ENCODE measurements at places on chromosomes 4 and X. TPM values are rescaled to one million over a fixed set of nuclear protein-coding genes. Genes with fewer than 3 reads are reported as not detected.

Gene BMPR1B
- total RNA-seq = 7.1 TPM

DNA sequence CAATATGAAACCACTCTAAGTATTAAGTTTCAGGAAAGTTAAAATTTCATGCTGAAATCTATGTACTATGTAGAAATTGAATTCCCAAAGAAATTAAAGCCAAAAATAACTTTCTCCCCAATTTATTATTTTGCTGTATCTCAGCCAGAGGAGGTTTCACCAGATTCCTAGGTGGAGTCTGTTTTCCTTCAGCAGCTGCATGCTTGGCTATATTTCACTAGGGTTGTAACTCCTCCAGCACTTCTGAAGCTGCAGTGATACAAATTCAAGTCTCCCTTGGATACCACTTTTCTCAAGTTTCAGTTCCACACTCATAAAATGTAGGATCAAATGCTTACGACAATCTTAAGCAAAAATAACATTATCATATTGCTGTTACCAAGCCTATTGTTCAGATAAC, 41.2 kb upstream of the ZC4H2 start:
- no peaks in the 10 kb centered on the region for H3K36me3 ChIP-seq
- H3K27me3 ChIP-seq = no peaks in the 10 kb centered on the region
- H3K4me1 ChIP-seq = no peaks in the 10 kb centered on the region

DNA sequence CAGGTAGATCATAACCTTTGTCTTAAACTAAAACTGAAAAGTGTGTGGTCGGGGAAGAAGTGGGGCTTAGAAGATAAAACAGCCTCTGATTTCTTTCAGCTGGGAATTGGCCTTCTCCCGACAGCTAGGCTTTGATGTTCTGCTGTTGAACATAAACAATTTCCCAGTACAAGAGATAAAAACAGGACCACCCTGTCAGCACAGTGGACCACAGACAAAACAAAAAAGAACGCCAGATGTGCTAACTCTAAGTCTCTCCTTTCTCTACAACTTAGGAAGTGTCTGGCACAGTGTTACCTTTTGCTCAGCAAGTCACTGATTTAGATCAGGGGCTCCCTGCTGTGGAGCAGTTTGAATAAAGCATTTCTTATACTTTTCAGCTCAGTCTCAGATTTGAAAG, 87.5 kb upstream of the UXT start:
- H3K27ac ChIP-seq = no peak overlapping the region
- DNase-seq = no peak
- no peak overlapping the region for H3K4me3 ChIP-seq
- no peaks in the 10 kb centered on the region for H3K4me1 ChIP-seq
- H3K36me3 ChIP-seq = no peaks in the 10 kb centered on the region
- H3K27me3 ChIP-seq = peaks cover 4% of the 10 kb centered on the region

- no peaks in the 10 kb centered on the region for H3K4me1 ChIP-seq
- peaks cover 32% of the 10 kb centered on the region for H3K27me3 ChIP-seq
- H3K4me3 ChIP-seq = peak overlapping the region; percentile 62
- H3K27ac ChIP-seq = no peak overlapping the region
- H3K36me3 ChIP-seq = no peaks in the 10 kb centered on the region
- DNase-seq = peak; percentile 49
Observed at GRCh38 chr4:174154215-174154854, 129.1 kb downstream of the FBXO8 start.

GRCh38 chrX:136899221-136899620, 18.7 kb upstream of the RBMX start:
- no peaks in the 10 kb centered on the region for H3K36me3 ChIP-seq
- no peaks in the 10 kb centered on the region for H3K27me3 ChIP-seq
- no peak overlapping the region for H3K4me3 ChIP-seq
- no peaks in the 10 kb centered on the region for H3K4me1 ChIP-seq
- no peak for DNase-seq

Measured in PC-3 (cell line).